ENCODE measurements at places on chromosomes 6 and 20.

DNA sequence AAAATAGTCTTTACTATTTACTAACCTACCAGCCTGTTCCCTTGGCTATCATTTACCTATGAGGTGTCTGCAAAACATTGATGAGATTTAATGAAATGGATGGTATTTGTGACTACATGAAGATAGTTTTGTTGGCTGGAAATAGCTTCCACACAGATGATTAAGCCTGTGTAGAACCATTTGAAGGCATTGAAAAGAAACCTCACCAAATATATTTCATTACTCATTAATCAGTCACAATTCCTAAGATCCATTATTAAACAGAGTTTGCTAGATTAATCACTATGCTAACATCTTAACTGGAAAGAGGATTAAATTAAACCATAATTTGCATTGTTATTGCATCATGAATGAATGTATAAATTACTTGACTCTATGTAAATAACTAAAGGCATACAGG, 560.3 kb downstream of the BMP2 start:
- no peak for DNase-seq

DNA sequence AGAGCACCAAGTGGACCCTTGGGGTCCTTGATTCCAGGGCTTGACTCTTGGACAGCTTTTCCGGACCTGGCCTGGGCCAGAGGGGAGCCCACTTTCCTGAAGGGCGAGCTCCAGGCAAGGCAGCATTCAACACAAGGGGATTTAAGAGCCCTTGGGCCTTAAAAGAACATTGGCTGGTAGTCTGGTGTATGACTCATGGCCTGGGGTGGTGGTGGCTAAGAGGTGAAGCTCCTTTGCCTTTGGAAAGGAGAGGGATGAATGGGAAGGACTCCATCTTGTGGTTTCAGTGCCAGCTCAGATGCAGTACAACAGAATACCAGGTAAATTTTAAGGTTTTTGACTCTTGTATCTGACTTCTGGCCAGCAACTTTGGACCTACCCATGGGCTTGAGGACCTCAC, 760.7 kb downstream of the GRIK2 start:
- DNase-seq = no peak

DNA sequence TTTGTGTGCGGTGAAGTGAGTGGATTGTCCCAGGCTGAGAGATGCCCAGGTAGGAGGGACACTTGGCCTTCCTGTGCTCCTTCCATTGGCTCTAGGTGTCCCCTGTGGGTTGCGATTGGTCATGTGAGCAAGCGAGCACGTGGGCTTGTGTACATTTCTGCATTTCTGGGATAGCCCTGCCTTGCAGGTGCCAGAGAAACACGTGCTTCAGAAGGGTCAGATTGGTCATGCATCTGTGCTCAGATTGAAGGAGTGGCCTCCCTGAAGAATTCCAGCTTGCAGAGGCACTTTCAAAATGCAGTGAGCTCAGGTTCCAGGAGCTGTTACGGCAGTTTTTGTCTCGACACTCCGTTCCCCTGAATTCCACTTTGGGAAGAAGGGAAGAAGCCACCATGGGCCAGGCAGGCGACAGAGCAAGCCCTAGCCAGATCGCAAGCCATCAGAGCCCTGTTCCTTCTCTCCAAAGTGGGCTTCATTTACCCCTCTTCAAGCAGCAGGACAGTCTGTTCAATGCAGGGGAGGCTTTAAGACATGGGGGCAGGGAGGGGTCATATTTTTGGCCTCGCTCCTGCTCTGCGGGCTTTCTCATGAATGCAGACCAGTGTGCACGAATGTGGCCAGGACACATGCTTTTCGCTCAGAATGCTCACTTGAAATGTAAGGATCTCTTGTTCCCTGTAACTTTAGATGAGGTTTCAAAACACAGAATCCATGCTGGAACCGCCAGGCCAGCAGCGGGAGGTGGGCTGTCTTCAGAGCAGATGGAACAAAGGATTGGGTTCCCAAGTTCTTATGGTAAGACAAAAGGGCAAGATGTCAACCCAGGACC, 78.6 kb upstream of the AKAP12 start:
- DNase-seq = no peak

- DNase-seq = no peak
Observed at GRCh38 chr6:160430203-160430602, 82.0 kb downstream of the SLC22A3 start.

Data from AG04450 (cell line).